ENCODE measurements at places on chromosomes 7 and 10.

DNA sequence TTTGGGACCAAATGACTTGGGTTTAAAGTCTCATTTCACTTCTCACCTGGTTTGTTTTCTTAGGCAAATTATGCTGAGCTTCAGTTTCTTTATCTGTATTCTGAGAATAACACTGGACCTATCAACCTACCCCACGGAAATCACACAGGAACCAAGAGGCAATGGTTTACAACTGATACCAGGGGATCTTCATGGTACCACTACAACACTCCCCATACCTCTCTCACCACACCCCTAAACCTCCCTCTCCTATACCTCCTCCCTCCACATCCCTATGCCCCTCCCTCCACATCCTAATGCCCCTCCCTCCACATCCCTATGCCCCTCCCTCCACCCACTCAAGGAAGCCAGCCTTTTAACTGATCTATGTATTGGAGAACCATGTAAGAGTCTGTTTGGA, 9.9 kb downstream of the FAM204A start:
- DNase-seq: no peak

- no peak for DNase-seq
These were observed 56.8 kb downstream of the FAS start for GRCh38 chr10:89047397-89047796.

GRCh38 chr10:111075577-111076185, 1.1 kb upstream of the ADRA2A start:
- DNase-seq: no peak

- peak; percentile 74 for DNase-seq
These were observed 709 bp downstream of the ARPC1B start for GRCh38 chr7:99375070-99375807.

DNA sequence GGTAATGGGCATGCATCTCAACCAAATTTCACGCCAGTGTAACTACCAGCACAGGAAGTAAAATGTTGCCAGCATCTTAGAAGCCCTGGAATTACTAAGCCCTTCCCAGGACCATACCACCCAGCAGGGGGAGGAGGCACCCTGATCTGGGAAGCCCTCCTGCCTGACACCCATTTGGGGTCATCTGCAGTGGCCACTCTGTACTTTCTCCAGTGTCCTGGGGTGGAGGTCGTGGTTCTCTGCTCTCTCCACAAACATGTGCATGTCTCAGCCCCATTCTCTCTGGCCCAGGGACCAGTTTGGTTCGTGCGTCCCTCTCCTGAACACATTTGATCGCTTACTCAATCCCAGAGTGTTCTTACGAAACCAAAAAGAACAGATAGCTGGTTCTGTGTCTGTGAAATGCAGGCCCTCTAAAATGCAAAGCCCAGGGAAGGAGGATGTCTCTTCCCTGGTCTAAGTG, 9.4 kb upstream of the LRRC27 start:
- DNase-seq: no peak

DNA sequence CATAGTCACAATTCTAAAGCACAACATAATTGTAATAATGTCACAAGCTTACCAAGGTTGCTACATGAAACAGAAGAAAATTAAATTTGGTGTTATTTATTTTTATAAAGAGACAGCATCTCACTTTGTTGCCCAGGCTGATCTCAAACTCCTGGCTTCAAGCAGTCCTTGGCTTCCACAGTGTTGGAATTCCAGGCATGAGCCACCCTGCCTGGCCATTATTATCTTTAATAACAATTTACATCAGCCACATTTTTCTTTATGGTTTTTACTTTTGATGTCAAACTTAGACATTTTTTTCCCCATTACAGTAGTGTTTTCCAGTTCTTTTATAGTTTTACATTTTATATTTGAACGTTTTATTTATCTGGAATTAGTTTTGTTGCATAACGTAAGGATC, 46.7 kb downstream of the BMPR1A start:
- DNase-seq: no peak

DNA sequence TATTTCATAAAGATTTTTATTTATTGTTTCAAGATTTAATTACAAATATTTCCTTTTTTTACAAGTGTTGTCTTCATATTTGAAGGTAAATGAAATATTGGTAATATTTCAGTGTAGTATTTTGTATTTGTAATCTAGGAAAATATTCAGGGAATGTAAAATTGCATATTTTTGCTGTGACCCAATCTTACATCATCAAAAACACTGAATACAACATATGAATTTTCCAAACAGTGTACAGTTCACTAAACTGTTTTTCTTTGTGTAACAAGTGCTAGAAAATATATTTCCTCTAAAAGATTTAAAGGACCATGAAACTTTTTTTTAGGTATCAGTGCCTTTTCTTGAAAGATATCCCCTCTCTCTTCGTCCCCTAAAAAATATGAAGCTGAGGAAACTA, 251.9 kb upstream of the KCND2 start:
- DNase-seq: no peak

DNA sequence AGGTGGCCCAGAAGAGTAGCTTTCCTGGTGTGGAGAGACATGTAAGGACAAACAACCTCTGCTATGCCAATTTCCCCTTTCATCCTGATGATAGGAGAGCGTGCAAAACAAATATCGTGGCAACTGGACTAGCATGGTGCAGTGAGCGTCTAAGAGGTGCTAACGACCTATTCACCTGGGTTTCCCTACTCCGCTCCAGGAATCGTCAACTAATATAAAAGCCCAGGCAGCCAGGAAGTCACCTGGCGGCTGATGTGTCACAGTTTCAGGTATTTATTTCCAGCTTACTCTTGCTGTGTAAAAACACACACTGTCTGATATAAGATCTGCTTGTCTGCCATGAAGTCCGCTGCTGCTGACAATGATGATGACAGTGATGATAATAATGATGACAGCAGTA, 56.5 kb upstream of the EFCAB10 start:
- no peak for DNase-seq

GRCh38 chr10:34121125-34121753, 693.9 kb downstream of the PARD3 start:
- no peak for DNase-seq

GRCh38 chr10:44316187-44316921, 68.5 kb downstream of the CXCL12 start:
- peak; percentile 23 for DNase-seq

- DNase-seq: no peak
These were observed 397.6 kb downstream of the MDFIC start for GRCh38 chr7:115319541-115319940.

GRCh38 chr7:108234971-108235450, 104.8 kb upstream of the LAMB4 start:
- no peak for DNase-seq

DNA sequence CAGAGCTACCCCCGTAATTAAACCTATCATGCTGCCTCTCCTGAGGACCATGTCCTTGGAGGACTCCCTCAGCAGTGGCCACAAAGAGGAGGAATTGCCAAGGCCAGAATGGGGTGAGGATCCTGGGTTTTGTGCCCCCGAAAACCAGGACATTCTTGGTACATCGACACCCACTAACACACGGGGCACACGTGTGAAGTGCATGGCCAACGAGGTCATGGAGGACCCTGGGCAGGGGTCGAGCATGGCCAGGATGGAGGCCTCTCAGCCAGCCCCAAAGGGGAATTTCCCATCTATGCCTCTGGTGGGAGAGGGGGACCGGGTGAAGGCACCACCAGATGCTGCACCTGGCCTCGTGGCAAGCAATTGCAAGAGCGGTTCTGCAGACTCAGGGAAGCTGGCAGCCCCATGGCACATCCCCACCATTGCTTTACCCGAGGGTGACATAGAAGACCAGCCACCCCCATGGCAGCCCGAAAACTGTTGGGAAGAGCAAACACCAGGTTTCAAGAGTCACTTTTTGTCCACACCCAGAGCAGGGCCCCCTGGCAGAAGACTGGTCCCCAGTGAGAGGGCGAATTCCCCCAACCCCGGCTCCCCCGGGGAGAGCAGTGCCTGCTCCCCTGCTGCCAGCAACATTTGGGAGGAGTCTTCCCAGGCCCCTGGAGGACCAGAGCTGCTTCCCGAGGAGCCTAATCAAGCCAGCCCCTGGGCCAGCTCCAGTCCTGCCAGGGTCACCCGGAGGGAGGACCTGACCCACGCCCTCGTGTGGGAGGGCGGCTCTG, 26.4 kb downstream of the C10orf71 start:
- no peak for DNase-seq

Measured in activated CD8-positive, alpha-beta T cell treated with anti-CD3 and anti-CD28 coated beads, Interleukin-2, amount 10 ng/mL, durations not matched to agents 7 days and 5 days (primary cell).